ENCODE measurements at places on chromosomes 1 and 21.
A peak's percentile ranks its signal among the peaks of the same experiment; 100 is the strongest.

DNA sequence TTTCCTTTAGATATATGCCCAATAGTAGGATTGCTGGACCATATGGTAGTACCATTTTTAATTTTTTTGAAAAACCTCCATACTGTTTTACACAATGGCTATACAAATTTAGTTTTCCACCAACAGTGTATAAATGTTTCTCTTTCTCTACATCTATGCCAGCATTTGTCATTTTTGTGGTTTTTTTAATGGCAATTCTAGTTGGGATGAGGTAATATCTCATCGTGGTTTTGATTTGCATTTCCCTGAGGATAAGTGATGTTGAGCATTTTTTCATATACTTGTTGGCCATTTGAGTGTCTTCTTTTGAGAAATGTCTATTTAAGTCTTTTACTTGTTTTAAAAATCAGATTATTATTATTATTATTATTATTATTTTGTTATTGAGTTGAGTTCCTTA is 35.5 kb downstream of the PLA2G4A start:
- peaks cover 3% of the 10 kb centered on the region for H3K4me1 ChIP-seq
- H3K27ac ChIP-seq = no peak overlapping the region
- H3K4me3 ChIP-seq = no peak overlapping the region
- no peaks in the 10 kb centered on the region for H3K36me3 ChIP-seq

- DNase-seq = no peak
- no peaks in the 10 kb centered on the region for H3K4me1 ChIP-seq
- peaks cover 11% of the 10 kb centered on the region for H3K27me3 ChIP-seq
- H3K36me3 ChIP-seq = no peaks in the 10 kb centered on the region
- no peak overlapping the region for H3K27ac ChIP-seq
These were observed 115.1 kb downstream of the SYT14 start for GRCh38 chr1:210053126-210053525.

DNA sequence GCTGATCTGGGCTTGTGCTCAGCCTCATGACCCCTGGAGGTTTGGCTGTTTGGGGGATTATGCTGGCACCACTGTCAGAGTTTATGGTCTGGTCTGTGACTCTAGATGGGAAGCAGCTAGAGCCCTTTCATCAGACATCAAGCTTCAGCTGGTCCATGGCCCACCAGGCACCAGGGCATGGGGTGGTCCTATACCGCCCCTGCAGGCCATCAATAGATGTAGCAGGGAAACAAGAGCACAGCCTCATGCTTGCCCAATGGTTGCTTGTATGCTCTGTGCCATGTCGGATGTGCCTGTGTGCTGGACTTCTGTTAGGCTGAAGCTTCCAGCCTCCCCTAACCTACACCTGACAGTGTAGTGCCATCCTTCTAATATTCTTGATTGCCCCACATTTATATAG is 71.1 kb upstream of the CD34 start:
- H3K4me1 ChIP-seq = no peaks in the 10 kb centered on the region
- H3K27ac ChIP-seq = no peak overlapping the region
- peaks cover 14% of the 10 kb centered on the region for H3K27me3 ChIP-seq
- no peak overlapping the region for H3K4me3 ChIP-seq

GRCh38 chr1:21552715-21553114 is 43.5 kb downstream of the ALPL start:
- H3K4me1 ChIP-seq = no peaks in the 10 kb centered on the region
- H3K27ac ChIP-seq = no peak overlapping the region
- H3K4me3 ChIP-seq = no peak overlapping the region

DNA sequence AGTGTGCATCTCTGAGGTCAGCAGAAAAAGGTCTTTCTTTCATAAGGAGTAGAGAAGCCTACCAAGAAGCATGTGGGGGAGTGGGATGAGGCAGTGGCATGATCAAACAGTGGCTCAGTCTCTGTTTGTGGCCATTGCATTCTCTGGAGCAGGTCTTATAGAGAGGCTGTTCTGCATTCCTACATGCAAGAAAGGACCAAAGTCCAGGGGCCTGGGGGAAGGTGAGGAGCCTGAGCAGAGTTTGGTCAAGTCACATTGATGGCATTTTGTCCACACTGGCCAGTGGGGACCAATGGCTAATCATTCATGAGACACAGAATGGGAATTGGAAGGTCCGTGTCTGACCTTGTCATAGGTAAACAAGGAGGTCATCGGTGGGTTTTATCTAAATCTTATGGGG is 25.4 kb downstream of the MAP10 start:
- no peaks in the 10 kb centered on the region for H3K36me3 ChIP-seq
- H3K4me3 ChIP-seq = no peak overlapping the region
- peaks cover 10% of the 10 kb centered on the region for H3K27me3 ChIP-seq
- no peak for DNase-seq

DNA sequence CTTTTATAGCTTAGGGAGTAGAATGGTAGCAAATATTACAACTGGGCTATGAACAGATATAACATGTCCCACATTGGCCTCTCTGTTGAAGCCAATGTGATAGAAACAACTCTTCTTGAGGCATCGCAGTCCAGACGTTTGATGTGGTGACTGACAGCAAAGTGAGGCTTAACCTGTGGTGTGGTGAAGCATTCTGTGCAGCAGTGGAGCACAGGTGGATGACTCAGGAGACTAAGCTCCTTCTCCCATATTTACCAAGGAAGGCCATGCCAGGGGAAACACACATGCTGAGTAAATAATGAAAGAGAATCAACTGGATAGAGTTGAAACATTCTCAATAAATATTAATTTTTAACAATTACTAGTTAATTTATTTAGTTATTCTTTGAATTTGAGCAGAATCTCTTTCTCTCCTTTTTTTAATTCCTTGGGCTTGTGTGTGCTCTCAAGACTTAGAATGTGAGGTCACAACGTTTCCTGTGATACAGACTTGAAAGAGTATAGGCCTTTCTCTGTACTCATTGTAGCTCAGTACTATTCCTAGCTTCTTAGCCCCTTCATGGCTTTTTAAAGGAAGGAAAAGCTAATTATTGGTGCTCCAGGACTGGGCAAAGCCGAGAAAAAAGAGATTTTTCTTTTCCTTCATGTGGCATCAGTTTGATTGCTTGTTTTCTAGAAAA is 17.6 kb downstream of the CRB1 start:
- H3K4me3 ChIP-seq = no peak overlapping the region
- peaks cover 11% of the 10 kb centered on the region for H3K27me3 ChIP-seq
- no peak overlapping the region for H3K27ac ChIP-seq
- H3K36me3 ChIP-seq = no peaks in the 10 kb centered on the region
- peak; percentile 4 for DNase-seq
- H3K4me1 ChIP-seq = peaks cover 3% of the 10 kb centered on the region

DNA sequence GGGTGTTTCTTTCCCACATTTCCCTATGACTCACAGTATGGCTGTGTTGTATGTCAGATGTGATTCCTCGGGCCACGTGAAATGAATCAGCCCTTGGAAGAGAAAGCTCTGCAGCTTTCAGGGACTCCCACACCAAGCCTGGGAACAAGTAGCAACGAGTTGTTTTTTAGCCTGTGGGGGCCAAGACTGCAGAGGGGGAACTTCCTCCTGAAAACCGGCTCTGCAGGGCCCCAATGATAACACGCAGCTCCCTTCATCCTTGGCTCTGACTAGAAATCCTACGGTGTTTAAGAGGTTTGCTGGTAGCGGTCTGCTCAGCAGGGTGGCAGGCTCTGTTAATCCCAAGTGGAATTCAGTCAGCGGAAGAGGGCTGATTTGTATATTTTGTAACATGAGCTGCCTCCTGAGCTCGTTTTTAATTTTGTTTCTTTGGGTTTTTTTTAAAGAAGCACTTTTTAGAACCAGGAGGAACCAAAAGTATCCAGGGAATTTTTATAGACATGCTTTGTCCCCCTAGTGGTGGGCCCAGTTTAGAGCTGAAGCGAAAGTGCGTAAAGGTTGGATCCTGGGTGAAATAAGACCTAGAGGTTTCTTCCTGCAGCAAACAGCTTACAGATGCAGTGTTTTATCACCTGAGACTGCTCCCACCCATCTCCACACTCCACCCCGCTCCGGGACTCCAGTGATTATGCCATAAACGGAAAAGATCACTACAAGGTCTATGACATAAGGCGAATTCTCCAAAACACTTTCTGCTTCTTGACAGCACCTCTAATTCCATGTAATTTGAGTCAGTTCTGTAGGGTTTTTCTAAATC is 48.8 kb downstream of the LAMC2 start:
- H3K4me1 ChIP-seq = no peaks in the 10 kb centered on the region
- no peak for DNase-seq
- no peaks in the 10 kb centered on the region for H3K27me3 ChIP-seq
- no peak overlapping the region for H3K4me3 ChIP-seq
- H3K27ac ChIP-seq = no peak overlapping the region

- H3K4me3 ChIP-seq = no peak overlapping the region
- no peak for DNase-seq
- H3K4me1 ChIP-seq = no peaks in the 10 kb centered on the region
- no peak overlapping the region for H3K27ac ChIP-seq
These were observed 29.9 kb downstream of the EPHA8 start for GRCh38 chr1:22592919-22593790.

DNA sequence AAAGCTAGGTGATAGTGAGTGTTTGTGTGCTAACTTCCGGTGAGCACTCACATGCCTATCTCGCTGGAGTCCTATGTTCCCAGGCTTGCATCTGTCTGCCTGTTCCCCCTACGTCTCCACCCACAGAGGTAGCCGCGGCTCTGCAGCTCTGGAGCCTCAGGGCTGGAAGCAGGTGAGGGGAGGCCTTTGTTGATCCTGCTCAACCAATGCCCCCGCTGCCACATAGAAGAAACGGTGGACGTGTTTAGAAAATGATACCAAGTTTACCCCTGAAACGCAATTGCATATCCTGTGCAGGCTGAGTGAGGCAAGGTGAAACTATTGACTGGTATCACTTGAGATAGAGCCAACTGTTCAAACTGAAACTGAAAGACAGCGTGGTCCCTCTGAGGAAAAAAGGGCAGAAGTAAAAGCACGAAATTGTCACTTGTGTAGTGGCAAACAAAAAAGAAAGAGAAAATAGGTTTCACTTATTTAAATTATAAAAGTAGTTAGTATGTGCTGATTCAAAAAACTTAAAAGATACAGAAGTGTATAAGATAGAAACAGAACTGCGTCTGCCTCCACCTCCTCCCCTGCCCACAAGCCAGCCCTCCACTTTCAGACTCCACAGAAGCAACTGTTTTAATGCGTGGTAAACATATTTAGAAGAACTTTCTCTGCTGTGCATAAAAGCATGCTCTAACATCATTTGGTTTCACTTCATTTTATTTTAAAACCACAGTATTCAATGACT is 38.6 kb upstream of the ETS2 start:
- peak; percentile 81 for DNase-seq
- H3K4me1 ChIP-seq = peaks cover 40% of the 10 kb centered on the region
- peak overlapping the region; percentile 64 for H3K4me3 ChIP-seq
- peak overlapping the region; percentile 95 for H3K27ac ChIP-seq

GRCh38 chr1:215285013-215285800 is 202.7 kb downstream of the KCNK2 start:
- no peak overlapping the region for H3K4me3 ChIP-seq
- H3K4me1 ChIP-seq = no peaks in the 10 kb centered on the region

DNA sequence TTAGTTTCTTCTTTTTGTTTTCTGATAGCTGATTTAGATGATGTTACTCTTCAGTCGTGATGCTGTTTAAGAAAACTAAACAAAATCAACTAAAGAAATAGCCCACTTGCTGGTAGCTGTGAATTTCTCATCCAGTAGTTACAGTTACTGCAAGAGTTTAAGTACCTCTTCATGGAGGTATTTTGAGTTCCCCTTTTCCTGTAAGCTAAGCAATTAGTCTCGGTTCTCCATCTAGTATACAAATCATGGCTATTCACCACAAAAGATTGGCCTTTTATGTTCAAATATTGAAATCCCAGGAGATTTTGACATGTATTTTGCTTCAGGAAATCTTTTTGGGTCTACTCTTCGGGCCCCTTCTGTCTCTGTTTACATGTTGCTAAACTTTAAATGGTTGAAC is 31.1 kb downstream of the HUNK start:
- H3K27me3 ChIP-seq = peaks cover 12% of the 10 kb centered on the region
- no peak overlapping the region for H3K27ac ChIP-seq
- H3K36me3 ChIP-seq = no peaks in the 10 kb centered on the region
- H3K4me1 ChIP-seq = peaks cover 6% of the 10 kb centered on the region

GRCh38 chr1:45335855-45336324 is 4.1 kb upstream of the TOE1 start:
- H3K4me3 ChIP-seq = no peak overlapping the region
- H3K27ac ChIP-seq = no peak overlapping the region
- peaks cover 43% of the 10 kb centered on the region for H3K36me3 ChIP-seq

DNA sequence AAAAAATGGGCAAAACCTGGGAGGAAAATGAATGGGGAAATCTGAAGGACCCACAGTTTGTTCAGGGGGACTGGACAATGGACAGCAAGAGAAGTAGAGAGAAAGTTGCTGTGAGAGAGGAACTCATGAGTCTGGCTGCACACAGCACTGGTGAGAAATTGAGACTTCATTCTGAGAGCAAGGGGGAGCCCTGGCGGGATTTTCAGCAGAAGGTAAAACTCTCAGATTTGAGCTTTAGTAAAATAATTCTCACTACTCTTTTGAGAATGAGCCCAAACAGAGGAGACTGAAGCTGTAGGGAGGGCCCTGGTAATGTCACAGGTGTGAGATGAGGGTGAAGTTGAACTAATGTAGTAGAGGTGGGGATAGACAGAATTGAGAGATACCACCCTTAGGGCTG is 438.6 kb downstream of the OMA1 start:
- H3K36me3 ChIP-seq = no peaks in the 10 kb centered on the region
- H3K27ac ChIP-seq = no peak overlapping the region
- H3K4me3 ChIP-seq = no peak overlapping the region
- peaks cover 4% of the 10 kb centered on the region for H3K27me3 ChIP-seq

GRCh38 chr21:30337772-30338171 is 278 bp upstream of the KRTAP27-1 start:
- no peak overlapping the region for H3K4me3 ChIP-seq
- no peak for DNase-seq

DNA sequence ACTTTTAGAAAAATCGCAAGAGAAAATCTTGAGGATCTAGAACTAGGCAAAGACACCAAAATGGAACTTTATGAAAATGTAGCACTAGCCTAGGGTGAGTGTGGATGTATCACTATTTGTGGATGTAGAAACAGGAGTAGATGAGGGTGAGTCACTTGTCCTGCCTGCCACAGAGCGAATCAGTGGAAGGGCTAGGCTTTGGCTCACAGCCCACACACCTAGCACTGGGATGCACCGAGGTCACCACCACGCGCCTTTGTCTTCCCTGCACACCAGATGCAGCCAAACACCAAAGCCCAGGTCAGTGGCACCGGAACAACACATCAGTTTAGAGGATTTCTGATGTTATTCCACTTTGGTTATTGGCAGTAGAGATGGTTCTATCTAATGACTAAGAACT is 38.2 kb downstream of the PKNOX1 start:
- DNase-seq = no peak
- H3K27ac ChIP-seq = peak overlapping the region; percentile 30
- peaks cover 14% of the 10 kb centered on the region for H3K36me3 ChIP-seq
- H3K4me1 ChIP-seq = no peaks in the 10 kb centered on the region
- H3K4me3 ChIP-seq = no peak overlapping the region
